ENCODE measurements at places on chromosomes 5 and 9. TPM values are rescaled to one million over a fixed set of nuclear protein-coding genes. Genes with fewer than 3 reads are reported as not detected.
A peak's percentile ranks its signal among the peaks of the same experiment; 100 is the strongest.

GRCh38 chr9:94783928-94784327 lies 57.4 kb downstream of the AOPEP start:
- DNase-seq, result no peak

The RANBP3L gene
- total RNA-seq, result not detected

The IGIP gene
- total RNA-seq, result 2.6 TPM

GRCh38 chr5:172798422-172799215 lies 27.6 kb upstream of the DUSP1 start:
- DNase-seq, result no peak

GRCh38 chr9:137720571-137721110 lies 101.8 kb downstream of the EHMT1 start:
- DNase-seq, result no peak

The LMNB1 gene
- total RNA-seq, result 184 TPM

DNA sequence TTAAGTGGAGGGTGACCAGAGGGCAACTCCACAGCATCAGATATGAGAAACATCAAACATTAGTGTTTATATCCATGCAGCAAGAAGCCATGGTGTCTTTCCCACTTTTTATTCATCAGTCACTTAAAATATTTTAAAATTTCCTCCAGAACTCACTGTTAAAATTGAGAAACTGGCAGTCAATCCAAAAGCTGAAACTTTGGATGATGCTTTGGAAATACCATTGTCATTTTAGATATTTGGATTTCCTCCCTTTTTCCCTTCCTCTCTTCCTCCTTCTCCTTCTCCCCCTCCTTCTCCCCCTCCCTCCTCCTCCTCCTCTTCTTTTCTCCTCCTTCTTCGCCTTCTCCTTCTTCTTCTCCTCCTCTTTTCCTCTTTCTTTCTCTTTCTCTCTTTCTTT lies 33.1 kb upstream of the NTRK2 start:
- no peak for DNase-seq

DNA sequence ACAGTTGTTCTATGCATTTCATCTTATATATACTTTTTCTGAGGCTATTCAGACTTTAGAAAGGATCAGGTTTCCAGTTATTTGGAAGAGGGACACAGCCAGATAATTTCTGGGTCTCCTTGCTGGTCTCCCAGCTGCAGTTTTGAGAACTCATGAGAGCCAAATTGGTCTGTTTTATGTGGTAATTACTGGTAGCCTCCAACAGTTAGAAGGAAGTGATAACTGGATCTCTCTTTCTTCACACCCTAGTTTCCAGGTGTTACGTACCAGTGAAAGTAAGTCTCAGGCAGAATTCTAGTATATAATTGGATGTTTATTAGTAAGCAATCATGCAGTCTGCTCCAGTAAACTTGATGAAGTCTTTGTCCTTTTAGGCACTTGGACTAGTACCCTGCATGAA lies 63.2 kb upstream of the RPS23 start:
- no peak for DNase-seq

DNA sequence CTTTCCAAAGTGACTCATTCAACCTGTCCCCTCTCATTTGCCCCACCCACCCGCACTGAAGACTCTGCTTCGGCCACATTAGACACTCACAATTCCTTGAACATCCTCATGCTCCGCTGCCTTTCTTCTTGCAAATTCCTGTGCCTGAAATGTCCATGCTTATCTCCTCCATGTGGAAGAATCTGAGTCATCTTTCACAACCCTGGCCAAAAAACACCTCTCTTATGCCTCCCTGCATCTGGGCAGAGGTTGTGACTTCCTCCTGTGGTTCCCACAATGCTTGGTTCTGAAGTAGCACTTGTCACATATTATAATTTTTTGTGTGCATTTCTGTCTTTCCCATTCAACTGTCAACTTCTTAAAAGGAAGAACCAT lies 238.6 kb downstream of the ENC1 start:
- DNase-seq, result no peak

GRCh38 chr9:3528451-3528850 lies 2.6 kb upstream of the RFX3 start:
- DNase-seq, result peak; percentile 77

DNA sequence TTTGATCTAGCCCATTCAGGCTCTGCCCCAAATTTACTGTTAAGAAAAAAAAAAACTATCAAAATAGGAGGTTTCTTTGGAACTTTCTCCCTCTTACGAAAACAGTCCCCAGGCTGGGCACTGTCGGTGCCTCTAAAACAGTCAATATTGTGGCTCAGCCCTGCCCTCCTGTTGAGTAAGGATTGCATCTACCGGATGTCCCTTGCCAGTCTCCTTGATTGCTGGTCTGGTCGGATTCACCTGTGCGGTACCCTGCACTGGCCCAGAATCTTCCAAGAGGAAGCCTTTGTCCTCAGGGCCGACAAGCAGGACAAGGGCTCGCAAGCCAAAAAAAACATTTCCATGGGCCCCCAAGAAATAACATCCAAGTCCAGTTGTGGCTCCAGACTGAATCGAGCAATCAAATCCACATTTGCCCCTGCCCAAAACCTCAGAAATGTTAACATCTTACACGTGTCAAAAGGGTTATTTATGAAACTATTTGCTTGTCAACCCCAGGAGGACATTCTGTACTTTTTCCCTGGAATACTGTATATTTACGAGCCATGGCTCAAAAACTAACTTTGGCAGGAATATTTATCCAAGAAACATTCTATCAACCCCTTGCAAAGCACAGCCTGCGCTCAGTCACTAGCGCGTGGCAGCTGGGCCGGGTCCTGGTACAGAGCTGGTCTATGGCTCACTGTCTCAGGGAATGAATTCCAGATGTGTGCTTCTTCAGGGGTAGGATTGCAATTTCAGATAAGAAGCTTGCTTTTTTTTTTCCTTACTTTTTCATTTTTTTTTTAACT lies 129.2 kb upstream of the ADRA1B start:
- DNase-seq, result no peak

GRCh38 chr9:20987521-20987920 lies 43.9 kb downstream of the HACD4 start:
- no peak for DNase-seq

- DNase-seq, result no peak
Observed at GRCh38 chr9:33295571-33295970, 5.3 kb downstream of the NFX1 start.

The LECT2 gene
- not detected for total RNA-seq

The GPR151 gene
- not detected for total RNA-seq

The MLANA gene
- total RNA-seq, result not detected

DNA sequence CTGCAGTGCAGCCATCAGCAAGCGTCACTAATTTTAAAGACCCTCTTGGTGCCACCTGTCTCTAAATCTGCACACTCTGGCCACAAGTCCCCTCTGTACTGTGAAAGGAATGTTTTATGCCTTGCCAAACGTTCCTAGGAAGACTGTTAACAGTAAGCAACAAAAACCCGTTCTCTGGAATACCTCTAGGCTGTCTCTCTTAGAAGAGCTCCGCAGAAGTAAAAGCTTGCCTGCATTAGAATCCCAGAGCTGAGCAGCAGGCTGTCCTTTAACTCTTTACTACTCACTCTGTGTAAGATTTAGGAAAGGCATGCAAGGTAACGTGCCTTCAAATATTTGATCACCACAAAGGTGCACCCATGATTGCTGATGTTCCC lies 53.9 kb upstream of the C9orf72 start:
- no peak for DNase-seq

The OLFML2A gene
- not detected for total RNA-seq

DNA sequence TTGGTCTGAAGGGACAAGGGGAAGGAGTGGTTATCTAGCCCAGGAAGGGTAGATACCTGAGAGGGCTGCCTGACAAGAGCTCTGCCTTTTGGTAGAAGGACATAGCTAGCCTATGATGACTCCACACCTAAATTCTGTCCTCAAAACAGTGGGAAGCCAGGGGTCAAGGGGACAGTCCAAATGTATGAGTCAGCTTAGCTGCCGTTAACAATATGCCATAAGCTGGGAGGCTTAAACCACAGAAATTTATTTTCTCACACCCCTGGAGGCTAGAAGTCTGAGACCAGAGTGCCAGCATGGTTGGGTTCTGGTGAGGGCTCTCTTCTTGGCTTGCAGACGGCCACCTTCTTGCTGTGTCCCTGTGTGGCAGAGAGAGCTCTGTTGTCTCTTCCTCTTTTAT lies 306.4 kb downstream of the NTRK2 start:
- DNase-seq, result no peak

The EQTN gene
- total RNA-seq, result not detected

The TEX48 gene
- total RNA-seq, result not detected

The INSL6 gene
- not detected for total RNA-seq

GRCh38 chr5:139075066-139076050 lies 122.8 kb downstream of the SIL1 start:
- DNase-seq, result no peak

DNA sequence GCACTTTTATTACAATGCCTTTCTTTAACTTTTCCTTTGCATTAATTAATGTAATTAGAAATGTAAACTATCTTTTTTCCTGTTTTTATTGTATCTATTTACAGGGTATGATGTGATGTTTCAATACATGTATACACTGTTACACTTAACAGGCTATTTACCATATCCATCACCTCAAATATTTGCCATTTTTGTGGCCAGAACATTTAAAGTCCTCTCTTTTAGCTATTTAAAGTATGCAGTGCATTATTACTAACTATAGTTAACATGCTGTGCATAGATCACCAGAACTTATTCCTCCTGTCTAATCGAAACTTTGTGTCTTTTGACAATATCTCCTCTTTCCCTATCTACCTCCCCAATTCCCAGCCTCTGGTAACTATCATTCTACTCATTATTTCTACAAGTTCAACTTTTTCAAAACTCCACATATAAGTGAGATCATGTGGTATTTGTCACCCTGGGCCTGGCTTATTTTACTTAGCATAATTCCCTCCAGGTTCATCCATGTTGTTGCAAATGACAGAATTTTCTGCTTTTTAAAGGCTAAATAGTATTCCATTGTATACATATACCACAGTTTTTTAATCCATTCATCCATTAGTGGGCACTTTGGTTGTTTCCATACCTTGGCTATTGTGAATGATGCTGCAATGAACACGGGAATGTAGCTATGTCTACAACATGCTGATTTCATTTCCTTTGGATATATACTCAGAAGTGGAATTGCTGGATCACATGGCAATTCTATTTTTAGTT lies 32.8 kb downstream of the OR2K2 start:
- no peak for DNase-seq

DNA sequence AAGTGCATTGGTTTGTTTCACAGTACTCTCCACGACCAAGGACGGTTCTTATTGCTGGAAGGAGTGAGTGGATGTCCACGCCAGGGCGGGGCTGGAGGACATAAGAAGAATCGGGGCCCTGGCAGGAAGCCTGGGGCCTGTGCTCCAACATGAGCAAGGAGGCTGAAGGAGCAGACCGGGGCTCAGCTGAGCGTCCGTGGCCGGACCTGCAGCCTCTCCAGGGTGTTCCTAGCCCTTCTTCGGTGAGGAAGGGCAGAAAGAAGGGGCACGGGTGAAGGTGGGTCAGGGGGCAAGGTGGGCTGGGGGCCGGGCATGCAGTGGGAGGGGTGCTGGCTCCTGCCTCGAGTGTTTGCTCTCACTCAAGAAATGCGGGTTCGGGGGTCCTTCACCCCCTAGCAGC lies 18.1 kb downstream of the FAM78A start:
- DNase-seq, result peak; percentile 32

- peak; percentile 68 for DNase-seq
Observed at GRCh38 chr5:94575196-94575595, 43.2 kb downstream of the KIAA0825 start.

- no peak for DNase-seq
Observed at GRCh38 chr9:72193478-72193881, 44.2 kb downstream of the GDA start.

- DNase-seq, result no peak
Observed at GRCh38 chr9:112332674-112332976, 794 bp downstream of the PTBP3 start.

DNA sequence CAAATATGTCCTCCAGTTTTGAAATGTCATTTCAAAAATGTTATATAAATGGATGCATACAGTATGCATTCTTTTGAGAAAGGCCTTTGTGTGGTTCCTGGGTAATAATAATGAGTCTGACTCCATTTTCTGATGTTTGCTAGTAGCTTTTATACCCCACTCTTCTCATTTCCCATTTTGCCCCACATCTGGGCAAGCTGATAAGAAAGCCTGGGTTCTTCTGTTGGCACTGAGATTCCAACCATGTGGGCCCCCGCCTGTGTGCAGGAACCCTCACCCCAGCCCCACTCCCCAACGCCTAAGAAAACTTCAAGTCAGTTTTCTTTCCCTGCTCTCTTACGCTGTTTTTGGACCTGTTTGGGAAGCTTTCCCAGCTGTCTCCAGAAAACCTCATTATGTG lies 89.4 kb downstream of the SNX18 start:
- no peak for DNase-seq

The BOD1 gene
- 16.3 TPM for total RNA-seq

DNA sequence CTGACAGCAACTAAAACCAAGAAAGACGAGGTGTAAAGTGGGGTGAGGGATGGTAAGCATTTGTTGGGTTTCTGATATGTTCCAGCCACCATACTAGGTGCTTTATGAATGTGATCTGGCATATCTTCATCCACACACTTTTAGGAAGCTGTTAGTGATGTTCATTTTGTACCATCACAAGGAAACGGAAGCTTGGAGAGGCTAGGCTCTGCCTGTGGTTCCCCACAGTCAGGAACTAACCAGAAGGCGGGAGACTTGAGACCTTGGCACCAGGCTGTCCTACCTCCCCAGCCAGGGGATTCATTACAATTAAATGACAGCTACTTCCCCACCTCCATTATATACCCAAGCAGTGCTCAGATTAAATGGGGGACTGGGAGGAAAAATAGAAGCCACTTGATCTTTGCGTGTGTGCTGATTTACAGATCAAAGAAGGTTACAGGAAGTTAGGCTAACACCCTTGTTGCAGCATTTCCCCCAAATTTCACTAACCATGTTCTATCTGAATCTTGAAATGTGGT lies 43.0 kb downstream of the SFXN1 start:
- DNase-seq, result peak; percentile 65

The SVEP1 gene
- total RNA-seq, result not detected

- DNase-seq, result no peak
Observed at GRCh38 chr5:133489632-133490031, 122.7 kb downstream of the FSTL4 start.

DNA sequence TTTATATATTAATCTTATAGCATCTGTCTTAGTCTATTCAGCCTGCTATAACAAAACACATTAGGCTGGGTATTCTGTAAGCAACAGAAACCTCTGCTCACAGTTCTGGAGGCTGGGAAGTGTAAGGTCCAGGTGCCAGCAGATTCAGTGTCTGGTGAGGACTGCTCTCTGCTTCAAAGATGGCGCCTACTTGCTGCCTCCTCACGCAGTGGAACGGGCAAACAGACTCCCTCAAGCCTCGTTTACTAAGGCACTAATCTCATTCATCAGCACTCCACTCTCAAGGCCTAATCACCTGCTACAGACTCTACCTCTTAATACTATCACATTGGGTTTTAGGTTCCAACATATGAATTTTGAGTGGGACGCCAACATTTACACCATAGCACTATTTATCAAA lies 5.2 kb upstream of the TBC1D2 start:
- no peak for DNase-seq

The TLX3 gene
- not detected for total RNA-seq

GRCh38 chr5:58454025-58454424 lies 5.9 kb downstream of the PLK2 start:
- DNase-seq, result no peak
